ENCODE measurements at places on chromosomes 13 and 19.

DNA sequence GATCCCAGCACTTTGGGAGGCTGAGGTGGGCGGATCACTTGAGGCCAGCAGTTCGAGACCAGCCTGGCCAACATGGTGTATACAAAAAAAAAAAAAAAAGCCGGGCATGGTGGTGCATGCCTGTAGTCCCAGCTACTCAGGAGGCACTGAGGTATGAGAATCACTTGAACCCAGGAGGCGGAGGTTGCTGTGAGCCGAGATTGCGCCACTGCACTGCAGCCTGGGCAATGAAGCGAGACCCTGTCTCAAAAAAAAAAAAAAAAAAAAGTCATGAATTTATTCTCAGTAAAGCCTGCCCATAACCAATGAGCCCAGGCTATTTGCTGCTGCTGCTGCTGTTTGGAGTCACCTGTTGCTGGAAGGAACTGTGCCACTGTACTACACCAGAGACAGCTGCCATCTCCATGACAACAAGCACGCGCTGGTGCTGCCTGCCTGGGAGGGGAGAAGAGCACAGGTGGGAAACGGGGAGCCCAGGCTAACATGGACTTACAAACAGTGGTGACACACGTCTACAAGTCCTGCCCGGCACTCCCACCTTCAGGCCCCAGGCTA is 11.3 kb downstream of the ZFR2 start:
- DNase-seq: no peak

- DNase-seq: no peak
These were observed 88.6 kb downstream of the FGF9 start for GRCh38 chr13:21759463-21759862.

DNA sequence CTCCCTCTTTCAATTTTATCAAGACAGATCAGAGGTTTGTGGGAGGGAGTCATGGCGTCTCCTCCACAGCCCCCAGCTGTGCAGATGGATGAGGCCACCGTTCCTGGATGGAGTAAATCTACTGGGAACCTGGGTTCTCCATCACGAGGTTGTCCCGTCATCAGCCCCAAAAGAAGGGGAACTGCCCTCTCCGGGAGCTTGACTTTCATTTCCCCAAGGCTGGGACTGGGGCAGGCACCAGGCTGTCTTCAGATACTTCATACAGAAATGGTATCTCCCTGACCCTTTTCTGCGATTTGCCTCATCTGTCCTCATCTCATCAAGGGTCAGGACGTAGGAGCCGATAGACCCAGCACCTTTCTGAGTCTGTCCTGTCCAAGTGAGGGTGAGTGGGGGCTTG is 9.8 kb downstream of the LILRB2 start:
- DNase-seq: no peak

DNA sequence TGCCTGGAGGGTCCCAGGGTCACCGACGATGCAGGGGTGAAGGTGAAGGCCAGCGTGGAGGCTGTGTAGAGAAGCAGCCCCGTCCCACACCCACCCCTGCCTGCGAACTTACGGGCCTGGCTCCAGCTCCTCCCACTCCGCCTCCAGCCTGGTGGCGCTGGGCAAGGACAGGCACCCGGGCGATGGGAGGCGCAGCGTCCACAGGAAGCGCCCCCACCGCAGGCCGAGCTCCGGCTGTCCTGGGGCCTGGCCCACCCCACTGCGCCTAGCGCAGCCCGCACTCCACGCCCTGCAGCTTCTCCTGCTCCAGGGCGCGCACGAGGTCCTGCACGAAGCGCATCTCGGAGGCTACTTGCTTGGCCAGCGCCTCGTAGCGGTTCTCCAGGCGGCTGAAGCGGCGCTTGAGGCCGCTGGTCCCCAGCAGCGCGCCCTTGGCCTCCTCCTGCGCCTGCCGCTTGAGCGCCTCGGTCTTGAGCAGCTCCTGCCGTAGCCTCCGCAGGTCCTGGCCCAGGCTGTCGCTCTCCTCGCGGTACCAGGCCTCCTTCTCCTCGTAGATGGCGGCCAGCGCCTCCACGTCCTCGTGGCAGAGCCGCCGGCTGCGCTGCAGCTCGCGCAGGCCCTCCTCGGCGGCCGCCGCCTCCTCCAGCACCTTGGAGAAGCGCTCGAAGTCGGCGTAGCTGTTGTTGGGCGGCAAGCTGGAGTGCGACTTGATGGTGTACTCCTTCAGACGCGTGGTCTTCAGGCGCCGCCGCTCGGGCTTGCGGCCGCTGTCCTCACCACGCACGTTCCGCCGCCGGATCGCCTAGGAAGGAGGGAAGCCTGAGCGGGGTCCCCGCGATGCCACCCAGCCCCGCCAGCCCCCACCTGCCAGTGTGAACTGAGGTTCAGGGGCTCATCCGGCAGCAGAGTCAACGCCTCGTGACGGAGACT is 11.8 kb downstream of the DAPK3 start:
- no peak for DNase-seq

GRCh38 chr19:41997851-41998229 is 3.8 kb upstream of the ATP1A3 start:
- DNase-seq: no peak

GRCh38 chr13:79870123-79870522 is 389.2 kb downstream of the NDFIP2 start:
- DNase-seq: no peak

GRCh38 chr19:13022859-13023636 is 27.8 kb downstream of the NFIX start:
- DNase-seq: no peak

DNA sequence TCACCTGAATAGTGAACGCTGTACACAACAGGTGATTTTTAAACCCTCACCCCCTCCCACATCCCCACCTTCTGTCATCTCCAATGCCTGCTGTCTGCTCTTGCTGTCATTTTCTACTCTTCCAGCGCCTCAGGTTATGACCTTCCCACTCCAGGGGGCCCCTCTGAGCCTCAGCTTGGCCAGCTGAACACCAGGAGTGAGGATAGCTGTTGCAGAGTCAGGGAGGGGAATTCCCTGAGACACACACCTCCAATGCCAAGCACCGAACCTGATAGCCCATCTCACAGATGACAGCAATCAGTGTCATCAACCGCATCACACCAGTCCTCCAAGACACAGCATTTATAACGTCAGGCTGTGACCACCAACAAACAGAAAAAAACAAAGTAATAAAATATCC is 193.5 kb downstream of the ZNF536 start:
- DNase-seq: no peak

GRCh38 chr13:19818223-19818842 is 35.6 kb upstream of the PSPC1 start:
- DNase-seq: no peak

DNA sequence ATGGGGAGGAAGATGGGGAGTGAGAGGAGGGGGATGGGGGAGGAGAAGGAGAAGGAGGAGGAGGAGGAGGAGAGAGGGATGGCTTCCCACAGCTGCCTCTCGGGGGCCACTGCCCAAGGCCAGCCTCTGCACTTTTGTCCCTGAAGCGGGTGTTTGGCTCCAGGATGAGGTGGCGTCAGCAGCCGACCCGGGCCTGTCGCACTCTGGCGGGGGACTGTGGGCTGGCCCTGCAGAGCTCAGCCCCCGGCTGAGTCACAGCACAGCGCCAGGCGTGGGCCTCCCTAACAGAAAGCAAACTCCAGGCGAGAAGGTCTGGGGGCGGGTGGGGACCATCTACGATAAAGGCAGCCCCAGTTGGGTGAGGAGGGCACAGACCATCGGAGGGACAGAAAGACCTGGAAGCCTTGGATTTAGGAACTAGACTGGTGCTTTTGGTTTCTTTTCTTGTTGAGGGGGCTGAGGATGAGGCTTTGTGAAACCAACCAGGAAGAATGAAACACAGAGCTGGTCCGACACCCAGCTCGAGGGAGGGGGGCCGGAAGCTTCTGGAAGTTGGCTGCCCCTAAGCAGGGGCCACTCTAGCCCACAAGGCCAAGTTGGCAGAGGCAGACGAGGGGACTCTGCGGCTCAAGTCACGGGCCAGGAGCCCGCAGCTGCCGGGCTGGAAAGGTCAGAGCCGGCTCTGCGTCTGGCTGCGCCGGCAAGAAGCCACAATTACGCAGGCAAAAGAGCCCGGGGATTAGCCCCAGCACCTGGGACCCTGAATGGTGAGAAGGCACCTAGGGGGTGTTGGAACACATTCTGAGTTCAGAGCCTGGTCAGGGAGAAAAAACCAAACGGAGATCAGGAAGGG is 18.2 kb downstream of the LSM4 start:
- peak; percentile 78 for DNase-seq

DNA sequence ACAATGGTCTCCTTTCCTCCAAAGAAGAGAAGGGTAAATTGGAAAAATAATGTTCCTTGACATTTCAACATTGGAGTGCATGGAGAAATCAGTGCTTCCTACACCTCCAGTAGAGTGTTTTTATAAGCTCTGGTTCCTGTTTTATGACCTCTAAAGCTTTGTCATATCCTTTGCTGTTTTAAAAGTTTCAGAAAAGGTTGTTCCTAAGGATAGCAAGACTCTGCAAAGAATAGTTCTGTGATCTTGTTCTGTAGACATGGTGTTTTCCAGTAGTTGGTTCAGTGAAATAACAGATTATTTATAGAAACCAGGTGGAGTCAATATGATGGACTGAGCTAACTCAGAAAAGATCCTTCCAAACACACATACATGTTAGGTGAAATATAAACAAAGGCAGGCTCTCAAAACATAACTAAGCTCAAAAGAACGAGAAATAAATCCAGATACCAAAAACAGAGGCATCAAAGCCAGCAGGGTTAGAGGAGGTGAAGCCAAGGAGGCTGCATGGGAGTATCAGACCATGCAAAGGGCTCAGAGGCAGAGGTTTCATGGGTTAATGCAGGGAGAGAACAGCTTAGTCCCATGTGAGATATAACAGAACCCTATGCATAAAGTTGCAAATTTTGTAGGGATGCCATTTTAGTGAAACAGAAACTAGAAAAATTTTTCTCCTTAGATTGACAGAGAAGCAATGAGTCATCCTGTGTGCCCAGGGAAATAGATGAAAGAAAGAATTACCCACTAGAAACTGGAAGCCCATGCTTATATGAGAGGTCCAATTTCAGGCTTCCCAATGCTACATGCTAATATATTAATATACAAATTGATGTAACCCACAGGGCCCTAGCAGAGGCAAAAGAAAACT is 44.3 kb downstream of the SHISA2 start:
- no peak for DNase-seq

DNA sequence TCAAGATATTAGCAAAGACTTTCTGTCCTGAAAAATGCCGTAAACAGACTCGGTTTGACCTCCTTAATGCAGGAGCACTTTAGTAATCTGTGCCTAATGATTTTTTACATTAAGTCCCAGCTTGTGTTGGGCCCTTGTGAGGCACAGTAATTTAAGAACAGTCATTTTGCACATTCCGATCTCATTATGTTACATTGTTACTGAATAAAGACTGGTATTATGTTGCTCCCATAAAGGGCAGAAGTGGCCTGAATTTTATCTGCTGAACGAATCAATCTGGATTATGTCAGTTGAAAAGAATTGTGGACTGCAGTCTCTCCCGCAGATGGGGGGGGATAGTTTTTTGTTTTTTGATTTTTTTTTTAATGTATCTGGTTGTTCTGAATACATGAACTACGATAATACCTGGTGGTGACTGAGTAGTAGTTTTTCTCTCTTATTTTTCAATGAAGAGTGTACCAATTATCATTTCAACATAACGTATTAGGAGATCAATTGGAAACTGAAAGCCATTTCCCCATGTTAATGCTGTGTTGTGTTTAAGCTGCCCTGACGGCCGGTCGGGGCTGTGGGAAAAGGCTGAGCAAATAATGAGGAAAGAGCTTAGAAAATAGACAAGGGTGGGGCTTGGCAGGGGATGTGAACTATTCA is 290.2 kb downstream of the ZNF536 start:
- DNase-seq: no peak

GRCh38 chr13:44814836-44815235 is 174.4 kb downstream of the NUFIP1 start:
- DNase-seq: no peak

GRCh38 chr13:66673401-66673800 is 556.7 kb downstream of the PCDH9 start:
- no peak for DNase-seq

- no peak for DNase-seq
These were observed 555.9 kb downstream of the DIAPH3 start for GRCh38 chr13:59607780-59608233.

GRCh38 chr13:75725736-75726135 is 89.6 kb downstream of the LMO7 start:
- DNase-seq: no peak

GRCh38 chr13:33265133-33265532 is 20.4 kb downstream of the STARD13 start:
- DNase-seq: no peak

DNA sequence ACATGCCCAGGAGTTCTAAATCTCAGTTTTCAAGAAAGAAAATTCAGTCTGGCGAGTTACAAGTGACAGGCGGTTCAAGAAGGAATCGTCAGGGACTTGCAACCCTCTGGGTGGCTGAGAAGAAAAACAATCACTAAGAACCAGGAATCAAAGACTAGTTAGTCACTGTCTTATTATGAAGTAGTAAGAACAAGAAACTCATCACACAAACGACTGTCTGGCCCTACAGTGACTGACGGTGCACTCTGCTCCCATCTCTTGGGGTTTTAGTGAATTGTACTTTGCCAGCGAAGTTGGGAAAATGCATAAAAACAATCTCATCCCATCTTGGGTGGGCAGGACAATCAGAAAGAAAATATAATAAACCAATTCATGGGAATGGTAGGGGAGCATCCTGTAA is 63.7 kb upstream of the SACS start:
- no peak for DNase-seq

DNA sequence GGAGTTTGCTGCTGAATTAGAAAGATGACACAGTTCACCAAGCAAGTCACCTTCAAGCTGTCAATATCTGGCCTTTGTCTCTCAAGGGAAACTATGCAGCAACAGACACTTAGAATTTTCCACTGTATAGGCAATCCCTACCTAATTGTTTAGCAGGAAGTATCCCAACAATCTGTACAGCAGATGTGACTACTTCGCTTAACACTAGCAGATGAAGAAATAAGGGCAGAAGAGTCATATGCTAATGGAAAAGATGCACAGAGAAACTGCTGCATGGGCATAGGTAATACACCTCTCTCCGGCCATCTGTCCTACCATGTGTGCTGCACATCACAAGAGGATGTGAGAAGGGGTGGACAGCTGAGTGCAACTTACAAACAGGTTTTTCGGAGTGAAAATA is 851.2 kb downstream of the PCDH9 start:
- DNase-seq: no peak

DNA sequence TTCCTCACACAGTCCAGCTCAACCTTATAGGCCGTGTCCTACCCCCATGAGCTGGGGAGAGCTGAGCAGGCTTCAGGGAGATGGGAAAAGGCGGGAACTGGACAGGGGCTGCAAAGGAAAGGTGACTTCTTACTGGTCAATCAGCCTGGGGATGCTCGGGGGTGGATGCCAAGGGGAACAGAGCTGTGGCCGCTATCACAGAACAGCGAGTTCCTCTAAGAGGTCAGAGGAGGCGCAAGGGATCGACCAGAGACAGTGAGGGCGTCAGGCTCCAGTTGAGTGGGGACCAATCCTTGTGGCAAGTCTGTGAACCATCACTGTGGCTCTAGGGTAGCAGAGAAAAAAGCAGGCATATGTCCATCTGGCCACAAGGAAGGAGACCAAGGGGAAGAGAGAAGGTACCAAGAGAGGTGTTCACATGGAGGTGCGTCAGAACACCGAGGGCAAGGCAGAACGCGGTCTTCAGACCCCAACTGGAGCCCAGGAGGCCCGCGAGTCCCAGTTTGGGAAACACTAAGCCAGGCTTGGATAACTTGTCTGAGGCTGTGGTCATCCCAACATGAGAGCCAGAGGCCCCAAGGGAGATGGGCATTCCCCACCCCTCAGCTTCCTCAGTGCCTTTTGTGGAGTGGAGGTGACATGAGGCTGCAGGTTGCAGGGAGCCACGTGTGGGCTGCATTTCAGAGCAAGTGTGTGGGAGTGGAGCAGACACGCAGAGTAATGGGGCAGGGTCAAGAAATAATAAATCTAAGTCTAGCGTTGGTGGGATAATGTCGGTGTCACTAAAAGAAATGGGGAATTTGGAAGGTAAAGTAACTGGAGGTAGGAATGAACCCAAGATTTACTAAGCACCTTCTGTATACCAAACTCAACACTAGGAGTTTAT is 3.9 kb downstream of the F10 start:
- no peak for DNase-seq
